ENCODE measurements at places on chromosomes 16 and 17. TPM values are rescaled to one million over a fixed set of nuclear protein-coding genes. Genes with fewer than 3 reads are reported as not detected.

GRCh38 chr16:20053336-20053735, 20.4 kb downstream of the GPR139 start:
- no peaks in the 10 kb centered on the region for H3K36me3 ChIP-seq
- DNase-seq = no peak
- peaks cover 2% of the 10 kb centered on the region for H3K4me1 ChIP-seq
- no peaks in the 10 kb centered on the region for H3K27me3 ChIP-seq

- peaks cover 18% of the 10 kb centered on the region for H3K27me3 ChIP-seq
- no peak within 1 kb of the TSS for H3K27ac ChIP-seq
- peak; percentile 61 for DNase-seq
- H3K4me3 ChIP-seq = peak within 1 kb of the TSS; percentile 74
These were observed at the start of gene SCNN1B for GRCh38 chr16:23302045-23302956. SCNN1B (plus strand) TSS chr16:23302302; CDS start chr16:23348600, 46,298 bp downstream.

DNA sequence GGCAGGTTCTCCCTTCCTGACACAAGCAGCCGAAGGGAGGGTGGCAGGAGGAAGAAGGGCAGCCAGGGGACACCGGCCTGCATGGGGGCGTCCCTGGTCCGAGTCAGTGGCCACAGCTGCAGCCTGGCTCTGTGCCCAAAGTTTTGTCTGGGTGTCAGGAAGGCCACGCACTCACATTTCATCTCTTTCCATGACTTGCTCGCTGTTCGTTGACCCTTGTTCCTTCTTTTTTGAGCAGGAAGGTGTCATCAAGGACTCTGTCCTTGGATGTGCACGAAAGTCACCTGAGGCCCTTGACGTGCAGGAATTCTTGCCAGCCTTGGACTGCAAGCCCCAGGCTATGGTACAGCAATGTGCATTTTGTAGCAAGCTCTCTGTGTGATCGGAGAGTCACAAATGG, 93.3 kb downstream of the TNFRSF13B start:
- H3K36me3 ChIP-seq = no peaks in the 10 kb centered on the region
- no peak for DNase-seq
- H3K27ac ChIP-seq = no peak overlapping the region

GRCh38 chr17:15479703-15480102, 12.3 kb upstream of the CDRT4 start:
- H3K36me3 ChIP-seq = no peaks in the 10 kb centered on the region
- no peak overlapping the region for H3K4me3 ChIP-seq
- no peak for DNase-seq
- no peak overlapping the region for H3K27ac ChIP-seq
- H3K4me1 ChIP-seq = peaks cover 8% of the 10 kb centered on the region
- H3K27me3 ChIP-seq = no peaks in the 10 kb centered on the region

- peaks cover 15% of the 10 kb centered on the region for H3K4me1 ChIP-seq
- peaks cover 6% of the 10 kb centered on the region for H3K27me3 ChIP-seq
- peak overlapping the region; percentile 66 for H3K27ac ChIP-seq
- peaks cover 6% of the 10 kb centered on the region for H3K36me3 ChIP-seq
- H3K4me3 ChIP-seq = no peak overlapping the region
- no peak for DNase-seq
These were observed 212.3 kb downstream of the SHISA9 start for GRCh38 chr16:13113741-13114140.

- H3K4me3 ChIP-seq = no peak overlapping the region
- no peaks in the 10 kb centered on the region for H3K4me1 ChIP-seq
- H3K27me3 ChIP-seq = no peaks in the 10 kb centered on the region
- H3K27ac ChIP-seq = no peak overlapping the region
These were observed 14.7 kb upstream of the CMTR2 start for GRCh38 chr16:71303938-71304337.

DNA sequence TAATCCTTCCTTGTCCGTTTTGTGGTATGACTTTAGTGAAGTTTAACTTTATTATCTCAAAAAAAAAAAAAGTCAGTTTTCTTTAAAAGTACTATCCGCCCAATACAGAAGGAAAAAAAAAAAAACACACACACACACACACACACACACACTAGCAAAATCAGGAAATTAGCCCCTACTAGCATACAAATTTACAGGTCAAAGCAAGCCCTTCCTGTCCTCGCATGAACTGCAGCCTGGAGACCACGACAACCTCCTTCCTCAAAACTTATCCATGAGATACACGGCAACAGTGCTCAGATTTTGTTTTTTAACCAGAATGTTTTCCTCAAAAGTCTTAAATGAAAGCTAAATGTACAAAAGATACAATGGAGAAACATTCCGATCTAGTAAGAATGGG, 16.2 kb downstream of the NCOR1 start:
- H3K4me1 ChIP-seq = peaks cover 13% of the 10 kb centered on the region
- H3K36me3 ChIP-seq = no peaks in the 10 kb centered on the region
- H3K4me3 ChIP-seq = no peak overlapping the region
- DNase-seq = no peak
- H3K27me3 ChIP-seq = no peaks in the 10 kb centered on the region

- DNase-seq = no peak
- H3K27me3 ChIP-seq = no peaks in the 10 kb centered on the region
- H3K36me3 ChIP-seq = no peaks in the 10 kb centered on the region
These were observed 267.2 kb upstream of the SALL1 start for GRCh38 chr16:51418258-51418657.

GRCh38 chr17:4959261-4959965, 8.2 kb downstream of the SPAG7 start:
- peaks cover 1% of the 10 kb centered on the region for H3K27me3 ChIP-seq
- peaks cover 4% of the 10 kb centered on the region for H3K4me1 ChIP-seq
- H3K27ac ChIP-seq = no peak overlapping the region
- DNase-seq = no peak

DNA sequence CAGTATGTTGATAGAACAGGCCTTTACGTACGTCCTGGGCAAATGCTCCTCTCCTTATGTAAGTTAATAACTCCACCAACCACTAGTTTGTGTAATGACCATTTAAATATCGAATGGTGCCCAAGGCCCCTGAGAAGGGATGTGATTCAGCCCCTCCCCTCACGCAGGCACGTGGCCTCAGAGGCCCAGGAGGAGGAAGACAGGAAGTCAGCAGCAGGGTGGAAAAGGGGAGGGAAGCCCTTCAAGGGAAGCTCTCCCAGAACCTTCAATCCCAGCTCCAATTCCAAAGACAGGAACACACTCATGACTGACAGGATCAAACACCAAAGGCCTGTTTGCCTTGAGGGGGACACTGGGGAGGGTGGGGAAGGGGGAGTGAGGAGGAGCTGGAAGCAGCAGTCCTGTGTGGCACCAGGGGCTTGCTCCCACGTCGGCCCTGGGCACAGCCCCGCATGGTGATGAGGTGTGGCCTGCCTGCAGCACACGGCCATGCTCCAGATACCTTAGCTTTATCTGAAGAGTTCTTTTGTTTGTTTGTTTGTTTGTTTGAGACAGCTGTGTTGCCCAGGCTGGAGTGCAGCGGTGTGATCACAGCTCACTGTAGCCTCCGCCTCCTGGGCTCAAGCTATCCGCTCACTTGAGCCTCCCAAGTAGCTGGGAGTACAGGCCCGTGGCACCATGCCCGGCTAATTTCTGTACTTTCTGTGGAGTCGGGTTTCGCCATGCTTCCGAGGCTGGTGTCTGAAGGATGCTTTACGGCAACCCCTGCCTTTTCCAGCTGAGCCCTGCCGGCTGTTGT, 105.0 kb downstream of the ZNF778 start:
- peak overlapping the region; percentile 65 for H3K4me3 ChIP-seq
- H3K27me3 ChIP-seq = peaks cover 42% of the 10 kb centered on the region
- H3K36me3 ChIP-seq = peaks cover 12% of the 10 kb centered on the region
- H3K27ac ChIP-seq = peak overlapping the region; percentile 88

GRCh38 chr17:73911726-73912372, 267.6 kb upstream of the SDK2 start:
- peaks cover 6% of the 10 kb centered on the region for H3K27me3 ChIP-seq
- H3K4me3 ChIP-seq = no peak overlapping the region
- H3K27ac ChIP-seq = no peak overlapping the region
- DNase-seq = no peak
- H3K36me3 ChIP-seq = peaks cover 10% of the 10 kb centered on the region

DNA sequence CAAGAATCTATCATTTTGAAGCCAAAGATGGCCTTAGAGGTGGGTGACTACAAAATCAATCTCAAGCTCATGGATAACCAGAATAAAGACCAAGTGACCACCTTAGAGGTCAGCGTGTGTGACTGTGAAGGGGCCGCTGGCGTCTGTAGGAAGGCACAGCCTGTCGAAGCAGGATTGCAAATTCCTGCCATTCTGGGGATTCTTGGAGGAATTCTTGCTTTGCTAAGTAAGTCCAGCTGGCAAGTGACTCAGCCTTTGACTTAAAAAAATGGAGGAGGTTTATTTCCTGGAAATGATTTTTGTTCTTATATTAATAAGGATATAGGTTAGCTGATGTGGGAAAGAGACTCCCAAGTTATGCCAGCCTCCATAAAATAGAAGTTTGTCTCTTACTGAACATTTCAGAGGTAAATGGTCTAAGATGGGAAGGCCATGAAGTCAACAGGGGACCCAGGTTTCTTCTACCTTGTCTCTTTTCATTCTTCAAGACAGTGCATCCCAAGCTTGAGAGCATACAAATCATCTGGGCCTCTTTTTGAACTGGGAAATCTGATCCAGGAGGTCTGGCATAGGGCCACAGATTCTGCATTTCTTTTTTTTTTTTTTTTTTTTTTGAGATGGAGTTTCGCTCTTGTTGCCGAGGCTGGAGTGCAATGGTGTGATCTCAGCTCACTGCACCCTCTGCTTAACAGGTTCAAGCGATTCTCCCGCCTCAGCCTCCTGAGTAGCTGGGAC, 19.8 kb upstream of the TANGO6 start:
- DNase-seq = no peak
- no peaks in the 10 kb centered on the region for H3K4me1 ChIP-seq
- no peaks in the 10 kb centered on the region for H3K27me3 ChIP-seq
- no peaks in the 10 kb centered on the region for H3K36me3 ChIP-seq

GRCh38 chr16:56363181-56363716, 62.1 kb downstream of the AMFR start:
- H3K4me3 ChIP-seq = no peak overlapping the region
- H3K4me1 ChIP-seq = peaks cover 22% of the 10 kb centered on the region
- no peaks in the 10 kb centered on the region for H3K36me3 ChIP-seq
- H3K27me3 ChIP-seq = peaks cover 7% of the 10 kb centered on the region
- DNase-seq = no peak

GRCh38 chr17:38451840-38452529, 23.7 kb downstream of the ARHGAP23 start:
- no peaks in the 10 kb centered on the region for H3K36me3 ChIP-seq
- peaks cover 16% of the 10 kb centered on the region for H3K27me3 ChIP-seq
- H3K4me3 ChIP-seq = peak overlapping the region; percentile 57

SLC12A3 gene
- not detected for total RNA-seq

CAMKK1 gene
- total RNA-seq = 41.3 TPM

PRAC1 gene
- not detected for total RNA-seq

PROCA1 gene
- 36.5 TPM for total RNA-seq

ABCA6 gene
- total RNA-seq = 1.6 TPM

CACNG4 gene
- total RNA-seq = 105 TPM

Measured in glutamatergic neuron (in vitro differentiated cells).